Right renal pelvis (tissue), 4 donors: ENCODE measurements at places on chromosomes 11 and 22. TPM values are rescaled to one million over a fixed set of nuclear protein-coding genes. Genes with fewer than 3 reads are reported as not detected.
A peak's percentile ranks its signal among the peaks of the same experiment; 100 is the strongest.

RAB1B gene
- 132 TPM for polyA plus RNA-seq

CREB3L1 gene
- 22.1 TPM for polyA plus RNA-seq

MS4A4E gene
- polyA plus RNA-seq, result 1.2 TPM

DNA sequence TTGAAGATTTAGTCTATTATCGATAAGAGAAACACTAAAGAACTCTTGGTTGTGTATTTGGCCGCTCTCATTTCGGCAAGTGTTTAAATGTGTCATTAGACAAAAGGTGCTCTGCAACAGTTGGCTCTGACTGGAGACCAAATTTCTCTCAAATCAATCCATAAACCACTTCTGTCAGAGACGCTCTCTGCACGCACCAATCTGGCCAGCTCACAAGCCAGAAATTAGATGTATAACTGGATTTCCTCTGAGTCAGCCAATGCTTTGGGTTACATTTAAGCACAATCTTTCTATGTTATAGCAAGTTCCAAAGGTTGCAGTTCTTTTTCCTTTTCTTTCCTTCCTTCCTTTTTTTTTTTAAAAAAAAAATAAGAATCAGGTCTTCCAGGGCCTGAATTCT is 17.6 kb upstream of the PARVA start:
- DNase-seq, result no peak

DNA sequence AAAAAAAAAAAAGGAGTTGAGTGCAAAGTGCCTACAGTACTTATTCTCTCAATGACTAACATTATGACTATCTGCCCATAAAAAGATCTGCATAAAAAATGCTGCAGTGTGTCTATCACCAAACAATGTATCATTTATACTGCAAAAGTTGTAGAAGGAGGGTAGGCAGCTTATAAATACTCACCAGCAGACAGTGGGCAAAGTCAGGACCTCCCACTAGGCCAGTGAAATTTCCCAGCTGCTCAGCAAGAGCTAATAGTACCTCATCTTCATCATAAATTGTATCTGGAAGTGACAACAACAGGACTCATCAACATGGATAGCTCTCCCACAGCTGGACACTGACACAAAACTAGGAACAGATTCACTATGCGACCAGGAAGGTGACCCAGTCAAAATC is 1.6 kb downstream of the PPP2R1B start:
- DNase-seq, result no peak

DNA sequence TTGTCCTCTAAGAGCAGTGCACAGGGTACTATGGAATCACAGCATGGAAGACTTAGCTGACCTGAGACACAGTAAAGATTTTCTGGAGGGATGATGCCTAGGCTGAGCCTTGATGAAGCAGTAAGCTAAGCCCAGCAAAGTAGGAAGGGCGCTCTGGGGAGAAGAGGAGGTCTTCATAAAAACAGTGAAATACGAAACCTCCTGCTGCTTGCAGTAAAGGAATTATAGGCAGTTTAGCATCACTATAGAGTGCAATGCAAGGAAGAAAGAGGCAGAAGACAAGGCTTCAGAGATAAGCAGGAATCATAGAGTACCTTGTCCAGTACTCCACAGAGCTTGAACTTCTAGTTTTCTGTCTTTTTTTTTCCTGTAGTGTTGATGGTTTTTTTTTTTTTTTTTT is 555.7 kb upstream of the CADM1 start:
- DNase-seq, result no peak

DNA sequence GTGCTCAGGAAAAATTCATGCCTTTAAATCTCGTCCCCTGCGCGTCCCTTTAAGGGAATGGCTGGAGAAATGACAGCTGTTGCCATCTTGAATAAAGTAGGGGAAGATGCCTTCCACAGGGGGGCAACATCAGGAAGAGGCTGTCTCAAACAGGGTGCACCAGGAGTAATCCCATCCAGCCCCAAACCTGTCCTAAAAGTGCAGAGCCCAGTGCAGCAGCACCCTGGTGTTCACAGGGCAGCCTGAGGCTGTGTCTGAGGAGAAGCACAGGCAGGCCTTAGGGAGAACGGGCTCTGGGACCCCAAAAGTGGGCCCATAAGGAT is 10.8 kb upstream of the C11orf96 start:
- no peak for DNase-seq

GRCh38 chr11:45885274-45885920 is at the start of gene MAPK8IP1:
Gene MAPK8IP1, plus strand, starts transcription at chr11:45885651. Its CDS starts 170 bp downstream, at chr11:45885821.
- DNase-seq, result peak; percentile 42

DNA sequence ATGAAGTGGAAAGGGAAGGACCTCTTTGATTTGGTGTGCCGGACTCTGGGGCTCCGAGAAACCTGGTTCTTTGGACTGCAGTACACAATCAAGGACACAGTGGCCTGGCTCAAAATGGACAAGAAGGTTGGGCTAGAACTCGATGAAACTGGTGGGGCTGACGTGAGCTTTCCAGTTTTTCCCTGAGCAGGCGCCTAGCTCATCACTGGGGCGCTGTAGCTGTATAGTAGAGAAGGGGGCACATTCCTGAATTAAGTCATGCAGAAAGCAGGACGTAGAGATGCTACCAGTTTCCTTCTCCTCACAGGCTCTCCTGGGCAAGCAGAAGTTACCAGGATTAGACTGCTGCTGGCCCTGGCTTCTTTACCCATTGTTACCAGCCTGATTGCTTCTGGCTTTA is 33.3 kb downstream of the NF2 start:
- no peak for DNase-seq

- no peak for DNase-seq
Observed at GRCh38 chr11:7892840-7893254, 38.2 kb downstream of the OR10A6 start.

- no peak for DNase-seq
Observed at GRCh38 chr11:62611705-62612365, 740 bp downstream of the EML3 start.

DNA sequence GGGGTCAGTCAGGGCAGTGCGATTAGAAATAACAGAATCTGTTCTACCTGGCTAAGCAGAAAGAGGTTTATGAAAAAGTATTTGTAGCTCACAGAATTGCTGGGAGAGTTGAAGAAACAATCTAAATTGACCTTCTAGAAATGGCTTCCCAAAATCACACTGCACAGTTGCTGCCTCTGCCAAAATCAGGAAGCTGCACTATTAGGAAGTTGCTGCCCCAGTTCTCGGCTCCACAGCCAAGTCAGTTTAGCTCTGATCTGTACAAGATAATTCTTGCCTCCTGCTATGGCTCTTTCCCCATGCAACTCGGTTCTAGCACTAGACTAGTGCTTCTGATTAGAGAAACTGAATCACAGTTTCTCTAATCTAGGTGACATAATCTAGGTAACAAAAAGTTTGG is 16.0 kb upstream of the CCDC90B start:
- DNase-seq, result no peak

DNA sequence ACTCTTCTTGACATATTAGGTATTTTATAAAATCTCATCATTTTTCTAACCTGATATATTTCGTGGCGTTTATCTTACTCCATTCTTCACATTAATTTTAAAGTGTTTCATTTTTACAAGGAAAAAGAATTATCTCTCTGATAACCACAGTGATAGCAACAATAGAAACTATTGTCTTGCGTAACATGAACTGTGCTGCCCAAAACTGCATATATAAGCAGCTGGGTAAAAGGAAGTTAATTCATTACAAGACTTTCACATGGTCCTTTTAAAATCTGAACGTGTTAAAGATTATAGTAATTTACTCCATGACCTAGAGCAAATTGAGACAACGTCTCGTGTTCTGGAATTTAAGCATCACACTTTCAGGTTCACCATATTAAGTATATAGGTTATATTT is 210.4 kb upstream of the GRIA4 start:
- no peak for DNase-seq

GRCh38 chr11:27394781-27395228 is 31.8 kb upstream of the CCDC34 start:
- DNase-seq, result no peak

DNA sequence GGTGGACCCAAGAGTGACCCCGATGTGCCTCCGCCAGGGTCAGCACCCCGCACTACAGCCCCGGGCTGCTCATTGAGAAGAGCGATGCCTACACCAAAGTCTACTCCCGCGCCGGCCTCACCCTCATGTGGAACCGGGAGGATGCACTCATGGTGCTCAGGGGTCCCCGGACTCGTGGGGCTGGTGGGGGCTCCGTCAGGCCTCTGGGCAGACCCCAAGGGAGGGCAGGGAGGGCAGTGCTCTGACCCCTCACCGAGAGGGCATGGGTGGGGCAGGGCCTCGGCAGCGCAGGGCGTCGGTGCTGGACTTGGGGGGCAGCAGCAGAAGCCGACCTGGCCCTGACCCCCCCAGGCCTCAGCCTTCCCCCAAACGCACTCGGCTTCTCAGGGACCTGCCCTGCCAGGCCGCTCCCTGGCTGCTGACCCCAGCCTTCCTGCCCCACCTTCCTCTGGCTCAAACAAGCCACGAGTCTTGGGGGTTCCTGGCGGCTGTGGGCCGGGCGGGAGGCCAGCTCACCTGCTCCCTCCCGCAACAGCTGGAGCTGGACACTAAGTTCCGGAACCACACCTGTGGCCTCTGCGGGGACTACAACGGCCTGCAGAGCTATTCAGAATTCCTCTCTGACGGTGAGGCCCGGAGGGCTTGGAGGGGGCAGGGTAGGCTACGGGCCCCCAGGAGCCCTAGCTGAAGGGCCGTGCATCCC is 2.9 kb downstream of the MUC2 start:
- DNase-seq, result no peak

DNA sequence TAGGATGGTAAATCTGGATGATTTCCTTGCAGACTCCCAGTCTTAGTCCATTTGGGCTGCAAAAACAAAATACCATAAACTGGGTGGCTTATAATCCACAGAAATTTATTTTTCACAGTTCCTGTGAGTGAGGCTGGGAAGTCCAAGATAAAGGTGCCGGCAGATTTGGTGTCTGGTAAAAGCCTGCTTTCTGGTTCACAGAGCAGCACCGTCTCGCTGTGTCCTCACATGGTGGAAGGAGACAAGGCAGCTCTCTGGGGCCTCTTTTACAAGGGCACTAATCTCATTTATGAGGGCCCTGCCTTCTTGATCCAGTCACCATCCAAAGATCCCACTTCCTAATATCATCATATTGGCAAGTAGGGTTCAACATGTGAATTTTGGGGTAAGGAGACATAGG is 8.9 kb downstream of the USP47 start:
- DNase-seq, result no peak

GRCh38 chr11:74492084-74492483 is 1.4 kb downstream of the LIPT2 start:
- DNase-seq, result no peak

- DNase-seq, result no peak
Observed at GRCh38 chr22:46602025-46602424, 18.2 kb upstream of the GRAMD4 start.

GRCh38 chr11:63494975-63495374 is 4.0 kb upstream of the PLAAT5 start:
- DNase-seq, result no peak

DNA sequence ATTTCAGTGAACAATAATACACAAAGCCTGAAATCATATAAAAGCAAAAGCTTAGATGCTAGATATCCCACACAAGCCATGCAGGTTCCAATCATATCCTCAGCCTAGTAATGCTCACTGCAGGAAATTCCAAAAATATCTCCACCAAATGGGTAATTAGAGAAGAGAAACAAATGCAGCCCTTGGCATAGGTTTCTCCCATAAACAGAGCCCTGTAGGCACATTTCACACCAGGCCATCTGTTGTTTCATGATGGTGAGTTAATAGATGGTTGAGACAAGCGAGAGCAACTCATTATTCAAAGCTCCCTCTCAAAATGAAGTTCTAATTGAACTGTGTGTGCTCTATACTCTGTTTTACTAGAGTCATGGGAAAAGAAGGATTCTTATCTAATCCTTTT is 154.6 kb upstream of the TRPC6 start:
- DNase-seq, result no peak
